ENCODE measurements at places on chromosomes 7 and 10.

GRCh38 chr7:32158076-32158475 lies 87.9 kb upstream of the PDE1C start:
- no peak for DNase-seq

- DNase-seq, result no peak
Observed at GRCh38 chr10:90193240-90193985, 492.0 kb downstream of the KIF20B start.

DNA sequence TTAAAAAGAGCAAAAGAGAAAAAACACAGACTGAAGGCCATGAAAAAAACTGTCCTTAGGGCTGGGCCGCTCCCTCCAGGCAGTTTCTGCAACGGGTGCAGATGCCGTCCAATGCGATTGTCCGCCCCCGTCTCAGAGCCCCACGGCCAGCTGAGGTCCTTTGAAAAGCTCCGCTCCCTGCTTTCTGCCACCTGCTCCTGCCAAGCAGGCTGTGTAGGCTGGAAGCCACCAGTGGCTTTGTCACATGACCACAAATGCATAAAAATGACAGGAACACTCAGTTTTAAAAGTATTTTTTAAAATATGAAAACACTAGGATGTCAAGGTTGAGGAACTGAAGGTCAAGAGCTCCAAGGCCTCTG lies 71.7 kb downstream of the AMZ1 start:
- DNase-seq, result no peak

GRCh38 chr7:55245271-55245723 lies 119.8 kb upstream of the LANCL2 start:
- DNase-seq, result no peak

DNA sequence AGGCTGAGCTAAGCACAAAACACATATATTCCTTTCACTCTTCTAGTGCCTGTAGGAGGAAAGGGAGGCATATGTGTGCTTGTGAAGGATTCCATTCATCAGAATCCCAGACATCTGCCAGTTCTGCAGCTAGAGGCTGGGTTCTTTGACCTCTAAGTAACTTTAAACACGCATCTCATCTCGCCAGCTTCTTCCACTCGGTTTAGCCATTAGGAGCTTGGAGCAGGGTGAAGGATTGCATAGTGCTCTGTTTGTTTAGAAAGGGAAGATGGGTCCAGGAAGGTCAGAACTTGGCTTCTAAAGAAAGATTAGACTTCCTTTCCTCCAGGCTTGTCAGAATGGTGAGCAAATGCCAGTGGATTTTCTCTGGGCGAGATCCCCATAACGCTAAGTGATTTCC lies 43.6 kb downstream of the HK1 start:
- DNase-seq, result no peak
